ENCODE measurements at places on chromosomes 1 and 21. TPM values are rescaled to one million over a fixed set of nuclear protein-coding genes. Genes with fewer than 3 reads are reported as not detected.
A peak's percentile ranks its signal among the peaks of the same experiment; 100 is the strongest.

Gene ALPL
- 4.3 TPM for total RNA-seq

Gene CRYAA
- not detected for total RNA-seq

Gene KLF17
- total RNA-seq, result not detected

DNA sequence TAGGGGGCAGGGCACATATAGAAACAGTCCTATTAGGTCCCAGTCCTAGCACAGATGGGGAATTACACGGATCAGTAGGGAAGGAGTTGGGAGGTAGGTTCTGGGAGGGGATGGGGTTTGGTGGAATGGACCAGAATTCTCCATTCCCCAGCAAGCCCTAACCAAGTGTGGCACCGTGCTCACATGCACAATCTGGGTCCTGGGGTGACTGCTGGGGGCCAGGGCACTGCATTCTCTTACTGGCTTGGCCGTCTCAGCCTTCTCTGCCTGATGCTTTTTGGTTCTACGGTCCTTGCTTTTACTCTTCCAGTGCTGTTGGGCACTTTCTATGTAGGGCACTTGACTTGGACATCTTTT lies 53.9 kb downstream of the NENF start:
- no peak for DNase-seq

Gene PEA15
- 52.3 TPM for total RNA-seq

Gene PGLYRP4
- total RNA-seq, result not detected

Gene OR2L8
- total RNA-seq, result not detected

DNA sequence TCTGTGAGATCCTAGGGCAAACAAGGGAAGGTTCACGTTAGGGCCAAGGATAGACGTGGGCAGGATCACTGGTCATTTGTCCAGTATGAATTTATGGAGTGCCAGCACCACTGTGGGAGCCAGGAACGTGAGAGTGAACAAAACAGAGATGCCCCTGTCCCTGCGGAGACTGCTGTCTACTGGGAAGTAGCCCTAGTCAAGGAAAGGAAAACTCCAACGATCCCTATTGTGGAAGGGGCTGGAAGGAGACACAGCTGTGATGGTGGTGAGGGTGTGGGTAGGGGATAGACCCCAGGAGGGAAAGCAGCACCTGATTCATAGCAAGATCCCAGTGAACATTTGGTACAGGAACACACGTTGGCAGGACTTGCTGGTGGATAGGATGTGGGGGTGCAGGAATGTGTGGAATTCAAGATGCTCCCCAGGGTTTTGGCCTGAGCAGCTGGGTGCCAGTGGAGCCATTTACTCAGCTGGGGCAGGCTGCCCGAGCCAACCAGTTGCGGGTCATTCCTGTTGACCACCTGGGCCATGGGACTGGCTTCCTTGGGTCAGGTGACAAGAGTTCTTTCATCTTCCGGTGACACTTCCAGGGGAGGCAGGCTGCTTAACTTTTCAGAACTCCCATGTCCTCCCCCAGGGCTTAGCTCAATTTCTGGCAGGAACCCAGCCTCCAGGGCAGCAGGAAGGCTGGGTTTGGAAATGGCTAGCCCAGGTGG lies 1.2 kb upstream of the ATP13A2 start:
- no peak for DNase-seq

Gene RAB3B
- not detected for total RNA-seq

DNA sequence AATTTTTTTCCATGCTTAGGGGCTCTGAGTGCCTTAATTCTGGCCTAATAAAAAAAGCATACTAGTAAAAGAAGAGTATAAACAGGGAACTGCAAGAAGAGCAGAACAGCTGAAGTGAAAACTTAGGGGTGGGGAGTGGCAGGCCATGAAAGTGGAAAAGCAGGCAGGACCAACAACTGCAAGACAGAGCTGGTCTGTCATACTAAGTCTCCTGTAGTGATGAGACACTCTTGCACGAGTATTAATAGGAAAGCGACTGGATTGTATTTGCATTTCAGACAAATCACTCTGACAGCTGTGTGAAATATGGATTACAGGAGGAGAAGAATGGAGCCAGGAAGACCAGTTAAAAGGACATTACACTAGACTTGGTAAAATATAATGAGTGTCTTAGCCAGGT lies 449.9 kb downstream of the NUF2 start:
- DNase-seq, result no peak

- DNase-seq, result peak; percentile 28
Observed at GRCh38 chr1:212700223-212700891, 717 bp upstream of the BATF3 start.

DNA sequence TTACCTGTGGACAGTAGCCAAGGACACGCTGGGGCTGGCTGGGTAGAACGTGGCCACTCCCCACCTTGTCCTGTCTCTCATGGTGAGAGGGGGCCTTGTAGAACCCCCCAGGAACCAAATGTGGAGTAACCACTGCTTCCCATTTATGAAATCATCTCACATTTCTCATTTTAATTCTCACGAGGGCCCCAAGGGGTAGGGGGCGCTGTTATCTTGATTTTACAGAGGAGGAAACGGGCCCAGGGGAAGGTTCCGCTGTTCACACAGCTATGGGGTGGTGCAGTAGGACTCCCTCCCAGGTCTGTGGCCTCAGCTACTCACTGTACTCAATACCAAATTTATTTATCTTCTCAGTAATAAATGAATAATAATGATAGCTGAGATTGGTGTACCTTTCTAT lies 5.5 kb downstream of the SMPDL3B start:
- DNase-seq, result no peak

Gene KMO
- total RNA-seq, result 0.27 TPM

Gene NTRK1
- total RNA-seq, result 0.59 TPM

DNA sequence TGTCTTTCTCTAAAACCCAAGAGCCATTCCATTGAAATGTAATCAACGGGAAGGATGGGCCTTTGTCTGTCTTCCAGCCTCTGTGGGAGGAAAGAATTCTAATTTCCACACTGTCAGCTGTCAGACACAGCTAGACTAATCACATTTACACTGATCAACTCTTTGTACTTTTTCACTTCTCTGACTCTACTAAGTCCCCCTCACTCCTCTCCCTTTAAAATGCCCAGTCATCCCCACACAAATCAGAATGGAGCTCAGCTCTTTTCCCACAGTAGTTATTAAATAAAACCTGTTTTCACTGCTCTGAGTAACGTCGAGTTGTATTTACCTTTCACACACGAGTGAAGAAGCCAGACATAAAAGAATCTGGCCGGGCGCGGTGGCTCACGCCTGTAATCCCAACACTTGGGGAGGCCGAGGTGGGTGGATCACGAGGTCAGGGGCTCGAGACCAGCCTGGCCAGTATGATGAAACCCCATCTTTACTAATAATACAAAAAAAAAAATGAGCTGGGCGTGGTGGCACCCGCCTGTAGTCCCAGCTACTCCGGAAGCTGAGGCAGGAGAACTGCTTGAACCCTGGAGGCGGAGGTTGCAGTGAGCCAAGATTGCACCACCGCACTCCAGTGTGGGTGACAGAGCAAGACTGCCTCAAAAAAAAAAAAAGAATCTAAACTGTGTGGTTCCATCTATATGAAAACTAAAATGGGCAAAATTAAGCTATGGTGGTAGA lies 13.3 kb downstream of the ZBTB8OS start:
- no peak for DNase-seq

Gene ITGB2
- 19.5 TPM for total RNA-seq

DNA sequence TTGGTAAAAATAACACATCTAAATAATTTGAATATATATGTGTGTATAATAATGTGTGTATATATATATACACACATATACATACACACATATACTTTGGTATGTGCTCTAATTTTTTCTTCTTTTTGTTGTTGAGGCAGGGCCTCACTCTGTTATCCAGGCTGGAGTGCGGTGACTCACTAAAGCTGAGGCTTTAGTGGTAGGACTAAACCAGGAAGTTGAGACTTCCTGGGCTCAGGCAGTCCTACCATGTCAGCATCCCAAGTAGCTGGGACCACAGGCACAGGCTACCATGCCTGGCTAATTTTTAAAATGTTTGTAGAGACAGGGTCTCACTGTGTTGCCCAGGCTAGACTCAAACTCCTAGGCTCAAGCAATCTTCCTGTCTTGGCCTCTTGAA lies 46.7 kb upstream of the CXADR start:
- no peak for DNase-seq

- no peak for DNase-seq
Observed at GRCh38 chr1:27339213-27339612, 2.6 kb upstream of the SYTL1 start.

DNA sequence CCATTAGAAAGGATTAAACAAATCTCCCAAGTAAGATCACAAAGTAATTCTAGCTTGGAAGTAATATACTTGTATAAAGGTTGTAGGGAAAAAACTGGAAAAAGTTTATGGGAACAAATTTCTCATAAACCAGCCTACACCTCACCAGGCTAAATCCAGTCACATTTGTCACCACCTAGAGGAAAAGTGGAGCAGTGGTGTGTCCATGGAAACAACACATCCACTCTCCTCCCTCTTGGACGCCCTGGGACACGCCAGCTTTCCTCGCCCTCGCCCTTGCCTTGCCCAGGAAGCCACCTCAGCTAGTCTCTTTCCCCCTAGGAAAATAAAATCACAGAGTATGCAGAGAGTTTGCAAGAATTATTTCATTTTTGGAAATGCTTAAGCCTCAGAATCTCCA lies 2.2 kb downstream of the PALMD start:
- peak; percentile 24 for DNase-seq

Gene ECE1
- total RNA-seq, result 74.5 TPM

DNA sequence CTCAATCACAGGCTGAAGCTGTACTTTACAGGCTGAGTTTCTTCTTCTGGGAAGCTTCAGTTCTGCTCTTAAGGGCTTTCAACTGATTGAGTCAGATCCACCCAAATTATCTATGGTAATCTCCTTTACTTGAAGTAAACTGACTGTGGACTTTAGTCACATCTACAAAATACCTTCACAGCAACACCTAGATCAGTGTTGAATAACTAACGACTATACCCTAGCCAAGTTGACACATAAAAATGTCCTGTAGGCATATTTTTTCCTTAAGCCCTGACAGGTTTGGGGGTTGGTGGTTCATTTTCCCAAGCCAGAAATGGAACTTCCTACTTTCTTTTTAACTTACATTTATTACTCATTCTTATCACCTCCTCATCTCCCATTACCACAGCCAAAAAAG lies 42.9 kb upstream of the PRKACB start:
- no peak for DNase-seq

DNA sequence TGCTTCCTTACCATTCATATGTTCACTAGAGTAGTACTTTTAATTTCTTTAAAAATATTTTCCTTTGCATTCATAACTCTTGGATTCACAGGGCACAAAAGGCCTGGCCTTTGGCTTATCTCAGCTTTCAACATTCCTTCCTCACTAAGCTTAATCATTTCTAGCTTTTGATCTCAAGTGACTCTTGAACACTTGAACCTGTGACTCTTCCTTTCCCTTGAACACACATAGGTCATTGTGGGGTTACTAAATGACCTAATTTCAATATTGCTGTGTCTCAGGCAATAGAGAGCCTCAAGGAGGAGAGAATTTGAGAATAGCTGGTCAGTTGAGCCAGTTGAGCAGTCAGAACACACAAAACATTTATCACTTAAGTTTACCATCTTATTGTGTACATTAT lies 49.9 kb downstream of the COL11A1 start:
- DNase-seq, result no peak

- no peak for DNase-seq
Observed at GRCh38 chr1:118881751-118882150, 106.4 kb downstream of the TBX15 start.

All from thyroid gland (tissue), 4 donors.